ENCODE measurements at places on chromosomes 3 and 15.

- no peak for DNase-seq
These were observed 6.8 kb upstream of the SNX22 start for GRCh38 chr15:64144565-64145281.

- DNase-seq: no peak
These were observed 332.3 kb upstream of the SUCLG2 start for GRCh38 chr3:67986706-67987105.

DNA sequence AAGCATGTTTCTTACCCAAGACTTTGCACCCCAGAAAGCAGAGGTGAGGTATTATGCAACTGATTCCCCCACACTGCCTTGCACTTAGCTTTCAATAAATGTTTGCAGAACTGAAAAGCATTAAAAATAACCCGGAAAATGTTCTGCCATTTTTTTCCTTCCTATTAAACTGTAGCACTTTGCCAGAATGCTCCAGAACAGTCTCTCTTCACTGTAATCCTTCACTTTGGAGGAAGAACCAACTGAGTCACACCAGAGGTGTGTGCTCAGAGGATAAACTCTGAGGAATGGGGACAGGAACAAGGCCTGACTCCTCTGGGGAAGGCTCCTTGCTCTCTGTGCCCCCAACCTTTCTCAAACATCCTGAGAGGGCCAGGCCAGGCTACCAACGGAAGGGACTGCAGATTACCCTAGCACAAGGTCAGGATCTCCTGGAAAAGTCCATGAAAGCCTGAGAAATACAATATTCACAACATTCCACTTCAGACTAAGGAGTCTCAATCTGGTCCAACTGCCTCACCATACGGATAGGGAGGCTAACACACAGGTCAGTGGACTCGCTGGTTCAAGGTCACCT, 19.0 kb downstream of the ANP32A start:
- DNase-seq: no peak

DNA sequence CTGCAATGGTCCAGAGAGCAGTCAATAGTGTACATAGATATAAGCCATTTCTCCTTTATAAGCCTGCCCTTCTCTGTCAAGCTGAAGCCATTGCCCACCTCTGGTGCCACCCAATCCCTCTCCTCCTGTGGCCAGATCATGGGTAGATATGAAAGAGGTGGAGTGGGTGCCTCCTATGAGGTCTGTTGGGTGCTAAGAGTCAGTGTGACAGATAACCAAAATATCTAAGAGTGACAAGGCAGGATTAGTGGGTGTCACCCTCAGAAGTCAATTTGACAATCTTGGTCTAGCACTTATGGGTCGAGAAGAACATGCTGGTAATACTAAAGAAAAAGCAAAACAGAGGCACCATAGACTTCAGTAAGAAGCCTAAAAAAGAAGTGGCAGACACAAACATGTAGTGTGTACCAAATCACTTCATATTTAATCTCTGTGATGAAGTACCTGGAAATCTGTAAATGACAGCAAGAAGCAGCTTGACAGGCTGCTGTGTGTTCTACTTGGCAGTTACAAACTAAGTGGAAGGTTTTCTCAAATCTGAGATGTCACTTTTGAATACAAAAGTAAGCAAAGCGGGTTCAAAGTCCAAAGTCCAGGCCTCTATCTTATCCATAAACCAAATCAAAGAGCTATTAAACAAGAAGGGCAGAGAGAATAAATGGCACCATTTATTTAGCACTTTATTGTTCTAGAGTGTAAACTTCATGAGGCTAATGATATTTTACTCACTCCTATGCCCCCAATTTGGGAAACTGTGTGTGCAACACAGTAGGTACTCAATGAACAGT, 118.9 kb upstream of the EOMES start:
- no peak for DNase-seq

DNA sequence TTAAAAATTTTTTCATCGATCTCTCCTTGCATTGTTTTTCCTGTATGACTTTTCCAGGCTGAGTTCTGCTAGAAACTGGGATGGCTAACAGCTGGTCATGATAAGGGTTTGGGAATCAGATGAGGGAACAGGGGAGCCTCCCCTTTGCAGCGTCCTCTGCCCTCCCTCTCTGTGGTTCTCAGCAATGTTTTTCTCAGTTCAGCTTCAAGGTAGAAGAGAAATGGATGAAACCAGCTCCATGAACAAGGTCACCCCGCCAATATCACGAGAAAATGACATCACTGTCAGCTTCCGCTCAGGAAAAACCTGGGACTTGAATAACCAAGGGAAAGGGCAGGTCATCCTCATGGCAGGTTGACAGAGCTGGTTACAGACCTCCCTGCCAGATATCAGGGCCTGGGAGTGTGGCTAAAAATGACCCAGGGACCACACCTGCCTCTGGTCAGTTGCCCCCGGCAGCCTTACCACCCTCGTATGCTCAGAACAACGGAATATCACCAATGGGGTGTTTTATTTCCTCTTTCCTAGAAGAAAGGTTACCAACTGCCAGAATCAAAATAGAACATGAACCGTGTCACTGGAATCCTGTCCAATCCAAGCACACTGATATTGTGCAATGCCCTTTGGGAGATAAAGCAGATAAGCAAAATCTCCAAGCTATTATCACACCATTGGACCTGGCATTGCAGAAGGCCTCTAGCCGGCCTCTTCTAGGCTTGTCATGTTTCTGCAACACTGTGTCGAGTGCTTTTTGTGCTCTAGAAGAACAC, 26.1 kb downstream of the LSM3 start:
- DNase-seq: no peak

GRCh38 chr3:197007953-197008352, 21.7 kb downstream of the MELTF start:
- DNase-seq: peak; percentile 51

DNA sequence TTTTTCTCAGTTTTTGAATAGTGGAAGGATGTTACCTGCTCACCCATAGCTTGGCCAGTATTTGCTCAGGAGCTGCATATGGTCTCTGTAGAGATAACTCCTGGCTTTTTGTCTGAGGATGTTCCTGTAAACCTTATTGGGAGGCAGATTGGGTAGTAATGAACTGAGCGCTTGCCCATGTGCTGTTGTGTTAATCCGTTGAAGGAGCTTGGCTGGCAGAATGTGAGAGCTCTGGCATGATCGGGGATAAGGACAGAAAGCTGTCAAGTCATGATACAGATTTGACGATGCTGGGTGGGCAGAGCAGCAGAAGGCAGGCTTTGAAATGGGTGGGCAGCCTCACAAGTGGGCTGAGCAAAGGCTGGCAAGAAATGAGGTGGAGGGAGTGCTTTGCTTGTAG, 27.4 kb downstream of the SH3GL3 start:
- DNase-seq: no peak

DNA sequence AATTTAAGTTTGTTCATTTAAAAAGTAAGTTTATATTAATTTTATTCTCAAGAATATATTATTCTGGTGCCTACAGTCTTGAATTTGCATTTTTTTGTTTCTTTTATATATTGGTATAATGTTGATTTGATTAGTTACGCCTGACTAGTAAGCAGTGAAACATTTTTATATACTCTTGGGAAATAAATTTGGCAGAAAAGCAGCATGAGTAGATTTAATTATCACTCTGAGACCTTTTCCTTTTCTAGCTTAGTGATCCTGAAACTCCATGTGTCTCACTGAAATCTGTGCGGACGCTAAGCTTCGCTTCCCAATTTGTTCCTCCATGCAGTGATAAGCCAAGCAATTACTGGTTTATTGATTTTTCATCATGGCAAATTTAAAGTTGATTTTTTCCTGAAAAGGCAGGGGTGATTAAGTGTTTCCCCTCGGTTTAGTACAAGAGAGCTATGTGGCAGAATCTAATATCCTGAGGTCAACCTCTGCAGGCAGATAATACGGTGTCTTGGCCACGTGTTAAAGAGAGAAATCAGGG, 87.2 kb upstream of the MLF1 start:
- DNase-seq: no peak

DNA sequence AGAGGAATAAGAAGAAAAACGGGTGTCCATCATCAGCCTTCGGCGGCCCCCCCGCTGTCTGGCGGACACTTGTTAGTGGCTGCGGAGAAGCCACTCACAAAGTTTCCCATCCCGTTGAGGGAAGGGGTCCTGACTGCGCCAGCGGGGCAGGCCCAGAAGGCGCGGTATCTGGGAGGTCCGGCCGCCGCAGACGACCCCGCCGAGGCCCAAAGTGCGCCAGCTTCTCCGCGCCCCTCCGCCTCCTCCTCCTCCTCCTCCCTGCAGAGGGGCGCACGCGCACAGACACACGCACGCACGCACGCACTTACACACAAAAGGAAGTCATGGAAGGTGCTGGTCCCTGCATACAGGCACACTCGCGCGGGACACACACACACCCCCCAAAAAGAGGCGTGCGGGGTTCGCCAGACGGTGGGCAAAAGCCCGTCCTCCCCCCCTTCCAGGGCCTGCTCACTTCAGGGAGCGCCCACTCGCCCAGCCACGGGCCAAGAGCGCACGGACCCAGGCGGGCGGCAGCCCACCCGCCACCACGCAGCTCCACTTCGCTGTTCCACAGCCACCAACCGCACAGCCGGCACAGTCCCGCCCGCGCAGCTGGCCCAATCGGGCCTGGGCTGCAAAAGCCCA, 18.0 kb downstream of the ZNF148 start:
- DNase-seq: peak; percentile 89

GRCh38 chr15:44102675-44103254, 92.3 kb downstream of the FRMD5 start:
- no peak for DNase-seq

DNA sequence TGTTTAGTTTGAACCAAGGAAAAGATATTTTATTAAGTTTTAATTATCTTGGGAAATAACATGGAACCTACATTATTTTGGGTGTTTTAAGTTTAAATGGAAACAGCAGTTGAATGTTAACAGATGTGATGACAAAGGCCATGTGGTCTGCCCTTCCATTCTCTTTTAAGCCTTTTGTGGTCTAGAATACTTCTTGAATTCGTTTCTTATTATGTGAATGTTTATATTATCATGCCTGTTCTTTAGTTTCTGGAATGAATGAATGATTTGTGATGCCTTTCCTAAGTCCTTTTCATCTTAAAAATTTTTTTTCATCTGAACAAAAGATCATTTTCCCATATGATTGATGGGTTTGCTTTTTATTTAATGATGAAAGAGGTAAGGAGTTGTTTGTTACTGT, 44.6 kb downstream of the SNRK start:
- DNase-seq: no peak

DNA sequence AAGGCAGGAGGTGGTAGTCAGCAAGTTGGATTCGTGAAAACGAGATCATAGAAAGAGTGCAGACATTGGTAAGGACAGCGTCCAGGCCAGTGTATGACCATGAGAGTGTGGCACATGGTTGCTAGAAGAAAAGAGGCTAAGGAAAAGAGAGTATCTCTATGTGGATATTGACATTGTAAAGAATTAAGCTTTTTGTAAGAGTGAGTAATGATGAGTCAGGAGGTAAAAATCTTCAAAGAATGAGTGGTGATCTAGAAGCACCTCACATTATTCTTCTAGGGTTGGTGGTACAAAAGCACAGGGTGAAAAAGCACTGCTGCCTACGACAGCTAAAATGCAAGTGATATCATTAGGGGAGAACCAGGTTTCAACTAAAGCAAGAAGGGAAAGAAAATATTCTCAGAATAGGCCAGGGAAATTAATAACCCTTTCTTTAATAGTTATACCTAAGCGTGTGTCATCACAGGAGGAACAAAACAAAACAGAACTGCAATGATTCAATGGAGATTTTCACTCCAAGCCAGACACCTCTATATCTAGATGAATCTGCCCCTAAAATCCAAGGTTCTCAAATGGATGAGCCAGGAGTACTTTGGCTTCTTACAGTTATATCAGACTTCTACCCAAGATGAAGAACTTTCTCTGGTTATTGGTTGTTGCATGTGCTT, 884.7 kb downstream of the NAALADL2 start:
- no peak for DNase-seq

GRCh38 chr3:51646091-51646490, 25.0 kb upstream of the TEX264 start:
- no peak for DNase-seq

DNA sequence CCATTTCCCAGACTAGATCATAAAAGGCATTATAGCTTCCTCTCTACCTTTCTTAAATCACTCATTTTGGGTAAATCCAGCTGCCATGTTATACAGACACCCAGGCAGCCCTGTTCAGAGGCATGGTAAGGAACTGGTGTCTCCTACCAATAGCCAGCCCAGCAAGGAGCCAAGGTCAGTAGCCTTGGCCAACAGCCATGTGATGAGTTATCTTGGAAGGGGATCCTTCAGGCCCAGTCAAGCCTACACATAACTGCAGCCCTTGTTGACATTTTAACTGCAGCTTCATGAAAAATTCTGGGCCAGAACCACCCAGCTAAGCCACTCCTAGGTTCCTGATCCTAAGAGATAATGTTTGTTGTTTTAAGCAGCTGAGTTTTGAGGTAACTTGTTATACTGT, 29.0 kb upstream of the ZMAT3 start:
- no peak for DNase-seq

- no peak for DNase-seq
These were observed 222.7 kb downstream of the XXYLT1 start for GRCh38 chr3:195048059-195048905.

- no peak for DNase-seq
These were observed 734.5 kb upstream of the CADM2 start for GRCh38 chr3:84224262-84224661.

GRCh38 chr15:90564590-90564989, 34.9 kb downstream of the CRTC3 start:
- DNase-seq: no peak

GRCh38 chr3:188233320-188233719, 79.4 kb downstream of the LPP start:
- DNase-seq: no peak

DNA sequence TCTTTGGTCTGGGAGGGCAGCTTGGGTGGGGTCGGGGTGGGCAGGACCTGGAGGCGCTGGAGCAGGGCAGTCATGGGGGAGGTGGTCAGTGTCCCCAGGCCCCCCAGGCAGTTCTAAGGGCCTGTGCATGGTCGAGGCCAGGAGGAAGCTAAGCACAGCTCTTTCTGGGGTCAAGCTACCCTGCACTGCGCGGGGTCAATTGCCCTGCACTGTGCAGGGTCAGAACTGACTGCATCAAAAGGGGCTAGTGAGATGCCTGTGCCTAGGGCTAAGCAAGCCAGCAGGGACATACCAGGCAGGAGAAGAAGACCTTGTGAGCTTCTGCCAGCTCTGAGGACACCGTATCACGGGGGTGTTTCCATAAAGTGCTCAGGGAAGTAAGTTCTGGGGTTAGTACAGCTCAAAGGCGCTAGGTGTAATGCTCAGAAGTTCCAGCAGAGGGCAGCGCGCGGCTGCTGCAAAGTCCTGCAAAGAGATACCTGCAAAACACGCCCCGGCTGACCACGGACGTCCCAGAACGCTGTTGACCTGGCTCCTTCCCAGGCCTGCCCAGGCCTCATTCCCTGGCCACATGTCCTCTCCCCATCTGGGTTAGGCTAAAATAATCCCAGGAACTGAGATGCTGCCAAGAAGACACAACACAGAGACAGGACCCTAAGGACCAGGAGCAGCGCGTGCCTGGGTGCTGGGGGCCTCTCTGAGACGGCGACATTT, 18.8 kb upstream of the IQSEC1 start:
- DNase-seq: peak; percentile 95

GRCh38 chr3:169146179-169146665, 517.3 kb downstream of the MECOM start:
- DNase-seq: peak; percentile 83

GRCh38 chr3:113103588-113103987, 107.8 kb upstream of the BOC start:
- DNase-seq: no peak

Measured in spleen (tissue), 13 donors.